Cerebellum (tissue), 4 donors: ENCODE measurements at places on chromosomes 5 and 9. TPM values are rescaled to one million over a fixed set of nuclear protein-coding genes. Genes with fewer than 3 reads are reported as not detected.

NMUR2 gene
- not detected for total RNA-seq

SERF1A gene
- 23.0 TPM for total RNA-seq

CDC25C gene
- 5.1 TPM for total RNA-seq

PHF24 gene
- total RNA-seq: 12.0 TPM

DNA sequence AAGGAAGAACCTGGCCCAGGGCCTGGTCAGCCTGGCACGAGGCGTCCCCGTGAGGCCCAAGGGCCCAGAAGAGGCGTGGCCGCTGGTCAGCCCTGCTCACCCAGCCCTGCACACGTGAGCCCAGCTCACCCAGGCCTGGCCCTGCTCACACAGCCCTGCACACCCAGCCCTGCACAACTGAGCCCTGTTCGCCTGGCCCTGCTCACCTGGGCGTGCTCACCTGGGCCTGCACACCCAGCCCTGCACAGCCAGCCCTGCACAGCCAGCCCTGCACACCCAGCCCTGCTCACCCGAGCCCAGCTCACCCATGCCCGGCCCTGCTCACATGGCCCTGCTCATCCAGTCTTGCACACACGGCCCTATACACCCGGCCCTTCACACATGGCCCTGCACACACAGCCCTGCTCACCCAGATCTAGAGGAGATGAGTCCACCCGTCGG, 2.1 kb downstream of the ZDHHC11 start:
- no peak for DNase-seq

DNA sequence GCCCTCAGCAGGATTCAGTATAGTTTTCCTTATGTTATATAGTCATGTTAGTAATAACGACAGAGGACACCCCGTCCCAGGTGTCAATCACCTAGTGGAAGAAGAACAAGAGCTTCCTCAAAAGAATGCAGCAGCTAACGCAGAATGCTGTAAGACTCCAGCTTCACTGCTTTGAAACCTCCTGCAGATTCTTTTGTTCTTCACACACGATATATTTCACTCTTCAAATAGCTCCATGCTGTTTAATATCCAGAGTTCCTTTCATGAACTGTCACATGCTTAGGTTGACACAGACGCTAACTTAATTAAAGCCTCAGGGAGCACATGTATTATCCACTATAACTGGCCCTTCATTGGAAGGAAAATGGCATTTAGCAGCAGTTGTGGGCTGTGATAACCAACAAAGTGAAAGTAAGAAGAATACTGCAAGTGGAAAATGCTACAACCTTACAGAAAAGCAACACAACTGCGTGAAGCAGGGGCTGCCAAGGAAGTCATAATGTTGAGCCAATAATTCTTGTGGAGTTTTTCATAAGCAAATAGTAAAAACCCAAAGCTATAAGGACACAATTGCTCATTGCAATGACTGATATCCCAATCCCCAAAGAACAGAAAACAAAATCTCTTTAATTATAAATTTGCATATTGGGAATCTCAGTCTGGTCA, 387.5 kb downstream of the PLK2 start:
- DNase-seq: no peak

- DNase-seq: no peak
Measured at GRCh38 chr9:114153761-114154599, 1.4 kb upstream of the COL27A1 start.

- DNase-seq: no peak
Measured at GRCh38 chr9:19782005-19782404, 6.8 kb downstream of the SLC24A2 start.

GRCh38 chr9:119047513-119048307, 321.5 kb downstream of the BRINP1 start:
- no peak for DNase-seq

- DNase-seq: no peak
Measured at GRCh38 chr9:126303488-126303887, 23.1 kb upstream of the MVB12B start.

GRCh38 chr5:139924294-139925215, 118.5 kb downstream of the NRG2 start:
- DNase-seq: no peak

DNA sequence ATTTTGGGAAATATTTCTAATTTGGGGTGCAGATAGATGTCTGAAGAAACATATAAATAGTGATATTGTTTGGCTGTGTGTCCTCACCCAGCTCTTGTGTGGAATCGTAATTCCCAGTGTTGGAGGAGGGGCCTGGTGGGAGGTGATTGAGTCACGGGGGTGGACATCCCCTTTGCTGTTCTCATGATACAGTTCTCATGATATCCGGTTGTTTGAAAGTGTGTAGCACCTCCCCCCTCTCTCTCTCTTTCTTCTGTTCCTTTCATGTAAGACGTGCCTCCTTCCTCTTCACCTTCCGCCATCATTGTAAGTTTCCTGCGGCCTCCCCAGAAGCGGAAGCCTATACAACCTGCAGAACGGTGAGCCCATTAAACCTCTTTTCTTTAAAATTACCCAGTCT, 11.4 kb upstream of the ADAMTS16 start:
- DNase-seq: no peak

DNA sequence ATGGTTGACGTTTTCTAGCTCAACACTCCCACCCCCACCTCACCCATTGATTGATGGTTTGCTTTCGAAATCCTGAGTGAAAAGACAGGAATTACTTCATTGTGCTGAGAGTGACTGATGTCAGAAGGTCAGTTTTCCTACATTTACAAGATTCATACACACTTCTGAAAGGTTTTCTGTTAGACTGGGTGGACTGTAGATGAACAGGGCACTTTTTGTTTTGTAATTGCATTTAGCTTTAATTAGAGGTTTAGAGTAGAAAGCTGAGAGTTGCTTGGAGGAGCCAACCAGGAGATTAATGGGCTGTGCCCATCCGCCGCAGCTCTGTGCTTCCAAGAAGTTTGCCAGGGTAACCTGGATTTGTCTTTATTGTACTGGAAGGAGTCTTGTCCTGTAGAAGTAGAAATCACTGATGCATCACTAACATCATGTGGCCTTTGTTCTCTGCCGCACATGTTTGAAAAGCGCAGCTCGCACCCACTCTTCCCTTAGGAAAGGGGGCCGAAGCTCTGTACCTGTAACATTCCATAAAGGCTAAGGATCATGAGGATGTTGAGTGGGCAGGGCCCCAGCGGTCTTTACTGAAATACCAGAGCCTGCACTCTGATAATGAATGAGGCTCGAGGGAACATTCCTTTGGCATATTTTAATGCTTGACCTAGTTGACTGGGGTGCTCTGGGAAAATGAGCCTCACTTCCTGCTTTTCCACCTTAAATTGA, 267.6 kb upstream of the DMRT1 start:
- DNase-seq: no peak

DNA sequence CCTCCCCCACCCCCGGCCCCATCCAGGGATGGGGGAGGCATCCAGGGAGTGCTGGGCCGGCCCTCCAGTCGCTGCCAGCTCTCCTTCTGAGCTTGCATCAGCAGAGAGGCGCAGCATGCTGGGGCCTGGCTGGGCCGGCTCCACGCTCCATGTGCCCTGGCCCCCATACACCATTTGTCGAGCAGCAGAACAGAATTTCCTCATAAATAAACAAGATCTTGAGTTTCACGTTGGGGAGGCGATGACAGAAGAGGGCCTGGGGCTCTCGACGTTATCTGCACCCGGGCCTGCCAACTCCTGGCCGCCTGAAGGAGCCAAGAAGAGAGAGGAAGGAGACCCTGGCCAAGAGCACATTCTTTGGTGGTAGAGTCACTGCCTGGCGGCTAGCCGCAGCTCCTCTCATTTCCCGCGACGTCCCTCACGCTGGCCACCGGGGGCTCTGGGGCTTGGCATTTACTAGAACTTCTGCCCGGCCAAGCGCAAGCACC, 177.0 kb downstream of the FGF18 start:
- no peak for DNase-seq

- DNase-seq: no peak
Measured at GRCh38 chr5:146731909-146732659, 146.5 kb downstream of the PPP2R2B start.

DNA sequence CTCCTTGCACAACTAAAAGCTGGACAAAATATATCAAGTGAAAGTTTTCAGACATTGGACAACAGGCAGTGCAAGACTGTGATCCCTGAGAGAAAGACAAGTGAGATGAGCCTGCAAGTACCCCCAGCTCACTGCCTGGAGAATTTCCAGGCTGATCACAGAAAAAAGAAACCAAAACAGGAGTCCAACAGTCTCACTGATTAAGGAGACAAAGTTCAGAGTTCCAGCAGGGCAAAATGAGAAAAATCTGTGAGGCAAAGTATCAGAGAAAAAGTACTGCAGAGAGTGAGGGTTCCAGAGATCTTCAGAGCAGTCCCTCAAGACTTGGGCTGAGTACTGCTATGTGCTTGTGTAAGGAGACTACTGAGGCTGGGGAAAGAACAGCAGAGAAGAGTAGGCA, 56.0 kb upstream of the PRSS3 start:
- DNase-seq: no peak

DNA sequence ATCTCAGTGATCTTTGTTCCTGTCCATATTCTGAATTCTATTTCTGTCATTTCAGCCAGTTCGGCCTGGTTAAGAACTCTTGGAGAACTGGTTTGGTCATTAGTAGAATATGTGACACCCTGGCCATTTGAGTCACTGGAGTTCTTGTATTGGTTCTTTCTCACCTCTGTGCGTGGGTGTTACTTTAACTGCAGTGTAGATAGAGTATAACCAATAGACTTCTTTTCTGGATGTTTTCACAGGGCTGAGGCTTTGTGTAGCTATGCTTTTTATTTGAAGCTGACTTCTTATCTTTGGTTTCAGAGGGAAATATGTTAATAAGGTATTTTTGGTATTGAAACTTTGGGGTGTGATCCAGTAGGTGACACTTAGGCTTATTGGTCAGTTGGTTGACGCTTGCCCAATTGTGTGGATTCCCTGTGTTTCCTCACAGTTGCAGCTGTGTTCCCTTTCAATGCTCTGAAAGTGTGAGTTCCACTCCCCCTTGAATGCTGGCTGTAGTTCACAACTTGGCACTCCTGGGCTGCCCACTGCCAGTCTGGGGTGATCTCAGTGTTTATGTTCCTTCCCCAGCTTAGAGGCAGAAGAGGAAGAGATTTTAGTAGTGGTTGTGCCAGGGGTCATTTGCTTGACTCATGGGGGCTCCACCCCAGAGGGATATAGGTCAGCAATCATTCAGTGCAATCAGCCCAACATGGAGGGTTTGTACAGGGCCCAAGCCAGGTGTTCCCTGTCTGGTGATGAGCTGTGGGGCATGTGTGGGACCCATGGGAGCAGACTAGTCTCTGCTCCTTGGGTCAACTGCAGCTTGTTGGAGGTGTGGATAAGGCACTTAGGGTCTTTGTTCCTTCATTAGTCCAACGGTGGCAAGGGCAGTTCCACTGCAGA, 34.9 kb upstream of the TEK start:
- DNase-seq: no peak

GRCh38 chr9:18721267-18721994, 247.5 kb downstream of the ADAMTSL1 start:
- DNase-seq: no peak
